ENCODE measurements at places on chromosomes 7 and 10.
A peak's percentile ranks its signal among the peaks of the same experiment; 100 is the strongest.

- no peak for ATAC-seq
Measured at GRCh38 chr7:84546403-84546802, 351.8 kb upstream of the SEMA3A start.

- peak; percentile 79 for ATAC-seq
Measured at GRCh38 chr7:99314504-99314903, 11.2 kb upstream of the ARPC1A start.

DNA sequence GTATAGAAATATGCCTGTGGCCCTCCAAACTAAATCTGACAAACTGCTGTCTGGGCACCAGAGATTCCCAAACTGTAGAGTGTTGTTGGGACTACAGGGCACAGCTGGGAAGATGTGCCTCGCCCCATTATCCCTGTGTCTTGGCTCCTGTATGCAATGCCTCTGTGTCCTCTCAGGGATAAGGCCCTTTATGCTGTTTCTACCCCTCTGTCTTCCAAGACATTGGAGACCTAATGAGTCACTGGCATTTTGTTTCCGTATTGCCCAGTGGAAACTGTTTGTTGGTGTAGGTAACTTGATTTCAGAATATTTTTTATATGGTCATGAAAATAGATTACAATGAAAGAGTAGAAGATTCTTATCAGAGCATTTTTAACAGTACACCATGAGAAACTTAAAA is 183.2 kb downstream of the GLI3 start:
- ATAC-seq, result no peak

GRCh38 chr7:121016966-121017365 is 28.5 kb downstream of the CPED1 start:
- ATAC-seq, result no peak

DNA sequence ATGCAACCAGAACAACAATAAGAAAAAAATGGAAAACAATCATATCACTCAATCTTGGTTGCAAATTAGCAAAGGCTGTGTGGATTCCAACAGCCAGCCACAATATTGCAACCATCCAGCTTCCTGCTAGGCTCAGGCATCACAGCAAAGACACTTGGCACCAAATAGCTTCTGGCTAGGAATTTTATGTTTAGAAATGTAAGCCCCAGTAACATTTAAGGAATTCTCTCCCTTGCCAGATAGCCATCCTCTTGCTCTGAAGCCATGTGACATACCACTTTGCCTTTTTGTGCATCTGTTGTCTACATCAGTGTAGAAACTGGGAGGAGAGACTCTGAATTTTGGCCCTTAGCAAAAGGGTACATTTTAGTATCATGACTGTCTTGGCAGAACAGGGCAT is 22.2 kb downstream of the MKX start:
- ATAC-seq, result no peak

DNA sequence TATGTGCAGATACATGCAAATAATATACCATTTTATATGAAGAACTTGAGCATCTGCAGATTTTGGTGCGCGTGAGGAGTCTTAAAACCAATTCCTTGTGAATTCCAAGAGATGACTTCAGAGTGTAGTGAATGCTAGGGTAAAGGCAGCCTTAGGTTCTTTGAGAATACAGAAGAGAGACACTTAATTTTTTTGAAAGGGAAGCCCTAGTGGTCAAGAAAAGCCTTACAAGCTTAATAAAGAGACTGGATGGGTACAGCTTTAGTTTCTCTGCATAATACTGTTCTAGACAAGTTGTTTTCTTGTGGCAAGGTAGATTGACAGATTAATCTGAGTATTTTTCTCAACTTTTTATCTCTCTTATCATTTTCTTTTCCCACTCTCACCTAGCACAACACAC is 636.5 kb downstream of the DNAJB9 start:
- no peak for ATAC-seq

GRCh38 chr7:28729727-28730126 is 228.4 kb downstream of the TRIL start:
- no peak for ATAC-seq

- no peak for ATAC-seq
Measured at GRCh38 chr10:32153931-32154330, 97.7 kb upstream of the KIF5B start.

DNA sequence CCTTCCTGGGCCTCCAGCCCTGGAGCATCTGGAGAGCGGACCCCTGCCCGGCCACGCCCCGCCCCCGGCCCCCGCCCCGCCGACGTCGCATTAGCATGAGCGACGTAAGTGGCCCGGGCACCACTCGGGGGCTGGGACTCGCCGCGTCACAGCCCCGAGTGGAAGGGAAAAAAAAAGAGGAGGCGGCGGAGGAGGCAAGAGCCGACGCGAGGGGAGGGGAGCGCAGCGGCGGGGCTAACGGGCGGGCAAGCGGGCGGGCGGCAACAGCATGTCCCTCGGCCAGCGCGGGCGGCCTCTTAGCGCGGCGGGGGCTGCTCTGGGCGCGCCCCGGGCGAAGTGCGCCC is at the start of gene SLC18A3:
Gene SLC18A3 (plus strand): TSS at position 197 of the 344 bp plus-strand sequence. CDS start 431 bp downstream, outside the sequence.
- no peak for ATAC-seq

DNA sequence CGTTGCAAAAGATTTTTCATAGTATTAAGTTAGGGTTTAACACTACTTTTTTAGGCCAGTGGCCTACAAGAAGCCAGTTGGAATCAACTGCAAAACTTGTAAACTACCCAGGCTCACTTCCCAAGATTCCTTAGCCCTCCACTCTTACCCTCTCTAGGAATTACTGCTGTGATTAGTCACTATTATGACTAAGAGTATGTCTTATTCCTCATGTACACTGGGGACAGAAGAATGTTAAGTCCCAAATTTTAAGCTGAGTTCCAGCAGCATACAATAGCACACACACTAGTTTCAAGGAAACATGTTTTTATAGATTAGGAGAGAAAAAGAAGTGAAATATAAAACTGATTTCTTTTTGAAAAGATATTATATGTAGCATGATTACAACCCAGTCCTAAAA is 42.8 kb downstream of the FBXL13 start:
- no peak for ATAC-seq

DNA sequence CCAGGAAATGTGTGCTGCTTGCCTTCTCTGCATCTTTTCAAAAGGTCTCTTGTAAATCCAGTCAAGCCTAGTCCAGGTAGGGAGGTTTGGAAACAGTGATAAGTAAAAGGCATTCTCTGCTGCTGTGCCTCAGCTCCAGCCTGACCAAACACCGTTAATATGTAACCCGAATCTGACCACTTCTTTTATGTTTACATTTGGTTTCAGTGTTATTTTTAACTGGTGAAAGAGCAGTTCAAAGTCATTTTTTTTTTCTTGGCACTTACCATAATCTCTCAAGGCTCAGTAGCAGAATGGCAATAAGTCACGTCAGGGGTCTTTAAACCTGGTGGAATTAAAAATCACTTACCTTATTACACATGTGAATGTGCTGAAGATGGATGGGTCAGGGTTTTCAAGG is 216.8 kb downstream of the PTEN start:
- no peak for ATAC-seq

GRCh38 chr7:2049782-2050510 is 182.8 kb downstream of the MAD1L1 start:
- peak; percentile 49 for ATAC-seq

- ATAC-seq, result no peak
Measured at GRCh38 chr10:32271617-32272016, 75.3 kb downstream of the EPC1 start.

GRCh38 chr10:51231754-51232153 is 157.5 kb downstream of the PRKG1 start:
- ATAC-seq, result no peak

GRCh38 chr7:103704701-103705100 is 258.7 kb upstream of the SLC26A5 start:
- no peak for ATAC-seq

GRCh38 chr7:28096713-28097112 is 83.9 kb downstream of the JAZF1 start:
- peak; percentile 25 for ATAC-seq

- ATAC-seq, result no peak
Measured at GRCh38 chr7:95421000-95421846, 13.6 kb downstream of the PON2 start.

GRCh38 chr10:114874827-114875411 is 53.3 kb downstream of the FHIP2A start:
- peak; percentile 27 for ATAC-seq

GRCh38 chr7:101686030-101686429 is 56.9 kb upstream of the MYL10 start:
- no peak for ATAC-seq

DNA sequence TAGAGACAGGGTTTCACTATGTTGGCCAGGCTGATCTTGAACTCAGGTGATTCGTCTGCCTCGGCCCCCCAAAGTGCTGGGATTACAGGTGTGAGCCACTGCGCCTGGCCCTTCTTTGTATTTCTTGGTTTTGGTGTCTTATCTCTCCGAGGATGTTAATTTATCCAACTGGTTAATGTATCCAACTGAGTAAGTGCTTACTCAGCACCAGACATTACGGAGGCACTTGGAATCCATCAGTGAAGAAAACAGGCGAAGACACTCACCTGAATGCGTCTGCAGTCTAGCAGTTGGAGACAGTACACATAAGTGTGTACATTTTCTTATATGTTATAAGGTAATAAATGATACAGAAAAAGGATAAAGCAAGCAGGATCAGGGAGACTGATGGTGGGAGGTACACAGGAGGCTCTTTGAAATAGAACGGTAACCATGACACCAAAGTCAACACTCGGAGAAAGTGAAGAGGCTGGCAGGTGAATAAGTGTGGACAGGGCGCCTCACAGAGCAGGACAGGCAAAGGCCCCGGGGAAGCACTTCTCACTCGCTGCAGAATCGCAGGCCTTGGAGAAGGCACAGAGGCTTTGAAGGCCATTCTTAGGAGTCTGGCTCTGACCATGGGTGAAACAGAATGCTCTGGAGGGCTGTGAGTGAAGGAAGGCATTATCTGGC is 73.1 kb downstream of the LANCL2 start:
- ATAC-seq, result no peak

DNA sequence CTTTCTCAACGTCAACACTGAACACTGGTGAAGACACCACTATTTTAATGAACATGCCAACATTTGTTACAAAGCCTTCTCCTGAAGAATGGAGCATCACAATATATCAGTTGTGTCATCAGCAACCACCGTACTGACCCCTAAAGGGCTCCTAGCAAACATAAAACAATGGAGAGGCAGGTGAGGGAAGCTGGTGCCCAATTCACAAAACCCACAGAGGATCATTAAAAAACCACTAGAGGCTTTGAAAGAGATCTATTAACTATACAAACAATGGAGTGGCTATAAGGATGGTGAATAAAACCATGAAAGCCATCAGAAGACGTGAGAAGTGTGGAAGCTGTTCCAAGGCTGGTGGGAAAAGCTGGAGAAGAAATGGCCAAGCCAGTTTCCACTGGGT is 150.8 kb downstream of the FAM107B start:
- no peak for ATAC-seq

DNA sequence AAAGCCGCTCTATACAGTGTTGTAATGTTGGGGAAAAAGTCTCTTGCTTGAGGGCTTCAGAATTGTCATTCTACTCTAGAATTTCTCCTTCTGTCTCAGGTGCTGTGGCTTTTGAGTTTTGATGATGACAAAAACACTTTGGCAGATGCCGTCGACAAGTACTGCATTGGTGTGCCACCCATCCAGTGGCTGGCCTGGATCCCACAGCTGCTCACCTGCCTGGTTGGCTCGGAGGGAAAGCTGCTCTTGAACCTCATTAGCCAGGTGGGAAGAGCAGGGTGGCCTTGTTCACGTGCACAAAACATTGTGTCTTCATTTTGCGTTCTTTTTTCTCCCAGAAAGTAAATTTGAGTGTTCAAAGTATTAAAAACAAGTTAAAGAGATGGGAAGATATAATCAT is 112.0 kb downstream of the TRRAP start:
- no peak for ATAC-seq

DNA sequence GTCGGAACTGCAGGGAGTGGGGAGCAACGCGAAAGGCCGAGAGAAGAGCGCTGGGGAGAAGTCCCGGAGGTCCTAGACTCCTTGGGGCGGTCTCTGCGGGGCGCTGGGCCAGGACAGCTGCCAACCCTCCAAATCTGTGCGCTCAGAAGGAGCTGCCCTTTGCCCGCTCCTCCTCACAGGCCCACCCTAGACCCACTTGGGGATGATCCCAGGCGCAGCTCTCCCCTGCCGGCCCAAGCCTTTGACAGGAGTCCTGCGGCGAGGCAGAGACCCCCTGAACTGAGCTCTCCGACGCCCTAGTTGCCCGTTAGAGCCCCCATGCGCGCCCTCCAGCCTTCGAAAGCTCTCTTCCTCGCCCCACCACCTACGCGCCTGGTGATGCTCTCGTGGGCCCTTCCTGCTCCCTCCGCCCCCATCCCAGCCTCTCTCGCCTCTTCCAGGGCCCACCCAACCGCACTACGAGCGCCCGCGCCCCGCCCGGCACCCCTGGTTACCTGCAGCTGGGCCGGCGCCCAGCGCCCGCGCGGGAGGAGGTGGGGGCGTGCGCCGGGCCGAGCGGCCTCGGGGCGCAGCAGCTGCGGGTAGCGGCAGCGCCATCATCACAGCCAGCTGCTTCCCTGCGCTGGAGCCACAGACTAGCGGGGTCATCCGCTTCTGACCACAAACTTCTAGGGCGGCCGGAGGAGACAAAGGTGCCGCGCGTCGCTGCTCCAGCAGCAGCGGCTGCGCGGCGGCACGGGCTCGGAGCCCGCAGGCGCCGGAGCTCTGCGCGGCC is 353.4 kb downstream of the DNAJB6 start:
- ATAC-seq, result no peak

DNA sequence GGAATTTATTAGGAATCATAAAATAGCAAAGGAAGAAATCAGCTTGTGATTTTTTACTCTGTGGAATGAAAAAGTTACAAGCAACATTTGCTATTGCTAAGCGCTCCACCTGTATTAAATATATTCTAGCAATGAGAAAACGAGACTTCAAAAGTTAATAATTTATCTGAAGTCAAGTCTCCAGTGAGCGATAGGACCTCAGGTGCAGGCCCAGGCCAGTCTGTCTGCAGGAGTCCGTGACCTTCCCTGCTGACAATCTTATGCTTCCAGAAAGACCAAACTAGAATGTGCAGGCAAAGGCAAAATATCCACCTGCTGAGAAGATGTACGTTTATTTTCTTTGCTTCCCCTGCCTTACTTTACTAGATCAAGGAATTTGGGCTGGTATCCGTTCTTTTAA is 22.7 kb downstream of the MRC1 start:
- ATAC-seq, result no peak

DNA sequence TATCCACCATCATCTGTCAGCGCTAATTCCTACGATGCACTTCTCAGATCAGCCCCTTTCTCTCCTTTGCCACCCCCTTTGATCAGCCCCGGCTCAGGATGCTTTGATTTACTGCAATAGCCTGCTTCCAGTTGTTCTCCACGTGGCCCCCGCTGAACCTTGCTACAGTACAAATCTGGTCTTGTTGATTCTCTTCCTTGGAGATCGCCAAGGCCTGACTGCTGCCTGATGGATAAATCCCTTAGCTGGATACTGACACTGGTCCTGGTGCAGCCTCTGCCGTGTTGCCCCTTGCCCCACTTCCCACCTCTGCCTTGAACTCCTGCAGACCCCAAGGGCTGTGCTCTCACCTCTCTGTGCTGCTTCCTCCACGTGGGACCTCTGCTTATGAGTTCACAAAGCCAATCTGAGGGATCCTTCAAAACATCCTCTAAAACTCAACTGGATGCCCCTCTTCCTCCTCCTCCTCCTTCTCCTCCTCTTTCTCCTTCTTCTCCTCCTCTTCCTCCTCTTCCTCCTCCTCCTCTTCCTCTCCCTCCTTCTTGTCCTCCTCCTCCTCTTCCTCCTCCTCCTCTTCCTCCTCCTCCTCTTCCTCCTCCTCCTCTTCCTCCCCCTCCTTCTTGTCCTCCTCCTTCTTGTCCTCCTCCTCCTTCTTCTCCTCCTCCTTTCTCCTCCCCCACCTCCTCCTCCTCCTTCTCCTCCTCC is 15.3 kb downstream of the PLXNA4 start:
- ATAC-seq, result no peak
